ENCODE measurements at places on chromosomes 3 and 15.

- DNase-seq: peak; percentile 96
Measured at GRCh38 chr15:32855942-32856341, 138.1 kb downstream of the GREM1 start.

DNA sequence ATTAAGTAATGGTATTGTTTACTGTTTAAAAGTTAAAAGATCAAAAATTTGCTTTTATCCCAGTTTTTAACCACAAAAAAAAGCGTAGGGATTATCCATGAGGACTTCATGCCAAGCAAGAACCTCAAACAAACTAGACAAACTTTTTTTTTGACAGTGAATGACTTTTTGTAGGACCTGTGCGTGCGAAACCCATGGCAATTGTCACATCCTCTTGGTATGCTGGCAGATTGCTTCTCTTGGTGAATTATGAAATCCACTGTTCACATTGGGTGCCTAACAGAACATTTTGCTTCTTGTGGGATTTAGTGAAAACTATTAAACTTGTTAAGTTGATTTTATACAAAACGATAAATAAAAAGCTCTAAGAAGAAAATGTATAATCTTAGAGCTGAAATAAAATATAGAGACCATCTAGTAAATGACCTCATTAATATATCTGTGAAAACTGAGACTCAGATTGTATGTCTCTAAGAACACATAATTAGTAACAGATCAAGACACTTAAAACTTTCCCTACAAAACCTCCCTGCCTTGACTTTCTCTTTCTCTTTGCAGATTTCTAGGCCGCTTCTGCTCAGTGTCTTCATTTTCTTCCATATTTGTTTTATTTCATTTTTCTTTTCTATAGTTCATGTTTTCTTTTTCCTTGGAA lies 87.3 kb upstream of the CGNL1 start:
- DNase-seq: no peak

GRCh38 chr3:159882790-159883779 lies 105.5 kb upstream of the IL12A start:
- peak; percentile 72 for DNase-seq

- no peak for DNase-seq
Measured at GRCh38 chr3:63921741-63922482, 9.7 kb upstream of the SCAANT1 start.

DNA sequence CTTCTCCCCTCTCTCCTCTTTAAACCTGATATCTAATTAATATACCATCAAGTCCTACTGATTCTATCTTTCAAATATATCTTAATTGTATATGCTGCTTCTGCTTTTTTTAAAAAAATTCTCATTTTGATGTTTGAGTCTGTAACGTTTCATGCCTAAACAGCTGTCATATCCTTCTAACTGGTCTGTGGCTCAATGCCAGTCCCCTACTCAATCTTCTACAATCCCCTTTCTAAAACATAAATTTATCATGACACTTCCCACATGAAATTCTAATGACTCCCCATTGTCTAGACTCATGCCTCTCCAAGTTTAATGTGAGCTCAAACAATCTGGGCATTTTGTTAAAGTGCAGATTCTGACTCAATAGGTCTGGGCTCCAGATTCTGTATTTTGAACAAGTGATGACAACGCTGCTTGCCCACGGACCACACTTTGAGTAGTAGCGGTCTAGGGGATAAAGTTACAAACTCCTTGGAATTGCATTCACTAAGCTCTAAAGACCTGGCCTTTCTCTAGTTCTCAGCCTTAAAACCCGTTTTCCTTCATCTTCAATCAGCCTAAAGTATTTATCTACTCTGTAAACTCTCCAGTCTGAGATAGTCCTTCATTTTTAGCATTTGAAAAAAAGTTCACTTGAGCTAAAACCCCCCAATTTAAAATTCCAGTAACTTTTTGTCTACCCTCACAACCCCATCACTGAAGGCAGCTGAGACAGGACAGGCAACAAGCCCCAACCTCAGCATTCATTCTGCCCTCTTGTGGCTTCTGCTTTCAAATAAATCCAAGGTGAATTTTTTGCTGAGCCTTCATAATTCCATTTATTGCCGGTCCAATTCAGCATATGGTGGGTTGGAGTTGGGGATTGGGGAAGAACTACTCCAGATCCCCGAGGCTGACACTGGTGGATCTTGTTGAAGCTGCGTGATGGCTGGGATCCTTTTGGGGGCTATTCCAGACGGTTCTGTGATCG lies 88.1 kb upstream of the THRB start:
- DNase-seq: peak; percentile 51

DNA sequence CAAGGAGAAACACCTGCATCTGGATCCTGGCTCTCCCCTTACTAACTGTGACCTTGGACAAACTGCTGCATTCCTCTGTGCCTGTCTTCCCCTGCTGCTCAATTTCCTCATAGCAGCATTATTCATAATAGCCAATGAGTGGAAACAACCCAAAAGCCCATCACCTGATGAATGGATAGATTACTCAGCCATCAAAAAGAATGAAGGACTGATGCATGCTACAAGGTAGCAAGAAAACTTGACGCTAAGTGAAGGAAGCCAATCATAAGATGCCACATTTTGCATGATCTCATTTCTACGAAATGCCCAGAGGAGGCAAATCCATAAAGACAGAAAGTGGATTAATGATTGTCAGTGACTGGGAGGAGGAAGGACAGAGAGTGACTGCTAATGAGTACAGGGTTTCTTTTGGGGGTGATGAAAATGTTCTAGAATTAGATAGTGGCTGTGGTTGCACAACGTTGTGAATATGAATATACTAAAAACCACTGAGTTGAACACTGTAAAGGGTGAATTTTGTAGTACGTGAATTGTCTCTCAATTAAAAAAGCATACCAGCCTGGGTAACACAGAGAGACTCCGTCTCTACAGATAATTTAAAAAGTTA lies 11.2 kb downstream of the IGDCC4 start:
- peak; percentile 48 for DNase-seq

DNA sequence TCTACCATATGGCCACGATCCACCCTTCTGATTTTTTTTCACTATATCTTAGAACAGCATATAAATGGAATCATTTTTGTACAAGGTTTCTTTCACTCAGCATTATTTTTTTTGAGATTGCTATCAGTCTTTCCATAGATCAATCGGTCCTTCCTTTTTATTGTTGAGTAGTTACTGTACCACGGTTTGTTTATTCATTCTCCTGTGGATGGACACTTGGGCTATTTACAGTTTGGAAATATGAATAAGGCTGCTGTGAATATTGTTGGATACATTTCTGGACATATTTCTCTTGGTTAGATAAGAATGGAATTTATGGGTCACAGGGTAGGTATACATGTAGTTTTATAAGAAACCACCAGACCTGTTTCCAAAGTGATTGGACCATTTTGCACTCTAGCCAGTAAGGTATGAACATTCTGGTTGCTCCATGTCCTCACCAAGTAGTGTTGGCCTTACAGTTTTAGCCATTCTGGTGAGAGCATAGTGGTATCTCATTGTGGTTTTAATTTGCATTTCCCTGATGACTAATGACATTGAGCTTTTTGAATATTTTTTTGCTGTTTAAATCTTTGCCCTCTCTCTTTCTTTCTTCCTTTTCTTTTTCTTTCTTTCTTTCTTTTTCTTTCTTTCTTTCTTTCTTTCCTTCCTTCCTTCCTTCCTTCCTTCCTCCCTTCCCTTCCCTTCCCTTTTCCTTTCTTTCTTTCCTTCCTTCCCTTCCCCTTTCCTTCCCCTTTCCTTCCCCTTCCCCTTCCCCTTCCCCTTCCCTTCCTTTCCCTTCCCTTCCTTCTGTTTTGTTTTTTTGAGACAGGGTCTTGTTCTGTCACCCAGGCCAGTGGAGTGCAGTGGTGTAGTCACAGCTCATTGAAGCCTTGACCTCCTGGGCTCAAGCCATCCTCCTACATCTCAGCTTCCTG lies 49.2 kb downstream of the LRRK1 start:
- DNase-seq: peak; percentile 32

Data from epithelial cell of esophagus (primary cell).